NCI-H1436 treated with DMSO at 0.1 percent for 48 hours (cell line): ENCODE measurements at places on chromosomes 1 and 21.
A peak's percentile ranks its signal among the peaks of the same experiment; 100 is the strongest.

- no peak for DNase-seq
Measured at GRCh38 chr1:81121306-81121705, 679.4 kb upstream of the ADGRL2 start.

DNA sequence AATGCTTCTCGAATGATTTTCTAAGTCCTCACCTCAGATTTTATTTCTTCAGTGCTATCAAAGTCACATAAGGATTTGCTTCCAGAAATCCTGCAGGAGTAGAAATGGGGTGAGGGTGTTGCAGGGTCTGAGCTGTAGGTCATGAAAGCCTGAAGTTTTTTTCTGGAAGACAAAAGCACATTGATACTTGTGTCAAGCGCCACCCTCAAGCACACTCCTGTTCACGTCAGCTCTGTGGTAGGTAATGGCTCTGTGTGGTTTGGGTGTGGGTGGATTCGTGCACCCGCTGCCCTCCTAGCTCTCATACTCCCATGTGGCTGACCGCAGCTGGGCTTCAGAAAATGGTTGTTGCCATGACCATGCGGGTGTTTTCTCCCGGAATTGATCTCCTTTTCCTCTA is 39.9 kb downstream of the AKNAD1 start:
- no peak for DNase-seq

DNA sequence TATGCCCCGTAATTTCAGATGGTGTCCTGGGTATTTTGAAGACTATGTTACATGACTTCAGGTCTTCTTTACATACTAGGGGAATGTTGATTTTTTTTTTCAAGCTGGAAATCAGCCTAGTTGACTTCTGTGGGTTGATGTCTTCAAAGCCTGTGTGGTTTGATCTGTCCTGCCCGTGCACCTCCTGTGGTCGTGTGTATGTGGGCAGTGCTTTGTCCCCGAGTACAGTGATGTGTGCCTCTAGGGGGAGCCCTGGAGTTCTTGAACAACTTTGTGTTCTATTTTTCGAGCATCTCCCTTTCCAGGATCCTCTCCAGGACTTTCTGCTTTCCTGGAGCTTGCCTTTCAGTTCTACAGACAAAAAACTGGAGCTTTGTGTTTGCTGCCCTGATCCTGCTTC is 28.9 kb downstream of the OBSCN start:
- no peak for DNase-seq

DNA sequence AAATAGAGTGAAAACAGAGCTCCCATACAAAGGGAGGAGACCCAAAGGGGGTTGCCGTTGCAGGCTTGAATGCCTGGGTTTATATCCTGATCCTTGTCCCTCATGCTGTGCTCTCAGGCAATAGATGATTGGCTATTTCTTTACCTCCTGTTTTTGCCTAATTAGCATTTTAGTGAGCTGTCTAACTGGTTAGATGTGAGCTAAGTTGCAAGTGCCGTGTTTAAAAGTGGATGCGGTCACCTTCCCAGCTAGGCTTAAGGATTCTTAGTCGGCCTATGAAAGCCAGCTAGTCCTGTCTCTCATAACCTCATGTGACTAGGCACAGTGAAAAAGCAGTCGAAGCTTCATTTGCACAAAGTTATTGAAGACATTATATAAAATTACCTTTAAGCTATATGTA is 356.7 kb upstream of the TMPRSS15 start:
- no peak for DNase-seq

DNA sequence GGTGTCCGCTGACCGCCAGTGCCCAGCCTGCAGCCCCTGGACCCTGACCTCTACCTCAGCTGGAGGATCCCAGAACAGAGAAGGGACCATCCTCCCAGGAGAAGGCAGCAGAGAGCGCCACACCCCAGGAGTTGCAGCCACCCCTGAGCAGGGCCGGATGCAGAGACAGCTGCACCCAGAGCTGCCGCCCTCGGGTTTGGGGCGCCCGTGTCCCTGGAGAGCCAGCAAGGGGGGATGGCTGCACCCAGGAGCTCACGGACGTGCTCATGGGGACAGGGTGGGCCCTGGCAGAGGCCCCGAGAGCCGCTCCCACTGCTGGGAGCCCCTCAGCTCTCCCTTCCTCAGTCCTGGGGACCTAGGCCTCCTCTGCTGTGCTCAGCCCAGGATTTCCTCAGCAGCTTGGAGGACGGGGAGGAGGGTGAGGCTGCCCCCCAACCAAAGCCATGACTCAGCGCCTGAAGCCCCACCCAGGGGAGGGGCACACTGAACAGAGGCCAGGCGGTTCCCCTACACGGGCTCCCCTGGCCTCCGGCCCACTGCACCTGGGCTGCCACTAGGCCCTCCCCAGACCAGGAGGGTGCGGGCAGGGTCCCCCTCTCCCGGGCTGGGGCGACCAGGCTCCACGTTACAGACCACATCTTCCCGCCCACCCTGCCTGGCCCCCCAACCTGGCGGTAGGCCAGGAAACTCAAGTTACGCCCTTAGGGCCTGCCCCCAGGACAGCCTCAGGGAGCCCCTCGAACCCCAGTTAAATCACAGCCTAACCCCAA is 2.2 kb downstream of the ACAP3 start:
- peak; percentile 16 for DNase-seq

DNA sequence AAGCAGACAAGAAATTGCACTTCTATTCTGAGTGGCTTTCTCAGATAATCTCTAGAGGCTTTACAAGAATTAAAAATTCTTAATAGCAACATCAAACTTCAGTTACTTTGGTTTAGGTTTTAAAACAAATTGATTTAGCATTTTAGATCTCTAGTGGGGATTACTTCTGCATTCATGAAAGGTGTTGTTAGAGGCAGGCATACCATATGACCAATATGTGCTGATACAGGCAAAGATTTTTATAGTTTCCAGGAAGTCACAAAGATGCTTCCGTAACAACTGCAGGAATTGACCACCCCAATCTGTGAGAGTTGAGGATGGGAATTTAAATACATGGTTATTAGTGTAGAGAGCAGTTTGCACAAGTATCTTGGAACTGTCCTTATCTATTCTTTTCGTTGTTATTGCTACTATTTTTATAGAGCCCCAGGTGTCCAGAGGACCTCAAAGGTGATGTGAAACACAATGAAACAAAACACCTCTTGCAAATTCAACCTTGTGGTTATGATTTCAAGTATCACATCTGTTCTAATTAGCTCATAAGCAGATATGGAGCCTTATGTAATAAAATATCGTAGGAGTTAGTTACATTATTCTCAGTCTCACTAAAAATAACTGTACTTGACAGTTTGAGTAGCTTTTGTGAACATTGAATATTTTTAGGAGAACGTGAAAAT is 512.7 kb upstream of the ADGRL4 start:
- DNase-seq, result no peak

DNA sequence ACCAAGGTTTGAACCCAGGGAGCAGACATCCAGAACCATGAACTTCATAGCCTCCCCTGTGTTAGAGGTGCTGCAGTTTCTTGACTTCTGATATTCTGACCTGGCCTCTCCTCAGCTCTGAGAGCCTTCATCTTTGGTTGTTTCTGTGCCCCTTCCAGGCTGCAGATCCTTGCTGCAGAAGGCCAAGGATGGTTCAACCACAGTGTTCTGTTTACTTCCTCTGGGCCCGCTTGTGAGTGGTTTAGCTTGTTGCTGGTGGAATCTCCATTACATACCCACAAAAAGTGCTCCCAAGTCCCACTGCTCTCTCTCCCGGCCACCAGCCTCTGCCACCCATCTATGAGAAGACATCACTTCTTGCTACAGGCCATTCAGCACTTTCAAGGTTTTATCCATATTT is 9.0 kb upstream of the SLC2A7 start:
- no peak for DNase-seq

DNA sequence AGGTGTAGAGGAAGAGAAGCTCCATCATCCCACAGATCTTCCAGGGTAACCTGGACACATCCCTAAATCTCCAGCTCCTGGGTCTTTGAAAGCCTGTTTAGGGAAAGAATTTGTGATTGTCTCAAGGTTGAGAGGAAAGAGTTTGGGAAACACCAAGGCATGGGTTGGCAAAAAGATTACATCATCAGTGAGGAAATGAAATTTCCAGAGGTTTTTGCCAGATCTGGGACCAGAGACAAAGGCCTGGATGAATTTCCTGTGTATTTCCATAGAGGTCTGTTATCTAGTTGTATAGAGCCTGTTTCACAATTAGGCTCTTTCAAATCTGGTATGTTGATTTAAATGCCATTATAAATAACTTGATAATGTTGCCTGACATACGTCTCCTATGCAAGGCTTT is 82.3 kb downstream of the GPR89B start:
- no peak for DNase-seq

DNA sequence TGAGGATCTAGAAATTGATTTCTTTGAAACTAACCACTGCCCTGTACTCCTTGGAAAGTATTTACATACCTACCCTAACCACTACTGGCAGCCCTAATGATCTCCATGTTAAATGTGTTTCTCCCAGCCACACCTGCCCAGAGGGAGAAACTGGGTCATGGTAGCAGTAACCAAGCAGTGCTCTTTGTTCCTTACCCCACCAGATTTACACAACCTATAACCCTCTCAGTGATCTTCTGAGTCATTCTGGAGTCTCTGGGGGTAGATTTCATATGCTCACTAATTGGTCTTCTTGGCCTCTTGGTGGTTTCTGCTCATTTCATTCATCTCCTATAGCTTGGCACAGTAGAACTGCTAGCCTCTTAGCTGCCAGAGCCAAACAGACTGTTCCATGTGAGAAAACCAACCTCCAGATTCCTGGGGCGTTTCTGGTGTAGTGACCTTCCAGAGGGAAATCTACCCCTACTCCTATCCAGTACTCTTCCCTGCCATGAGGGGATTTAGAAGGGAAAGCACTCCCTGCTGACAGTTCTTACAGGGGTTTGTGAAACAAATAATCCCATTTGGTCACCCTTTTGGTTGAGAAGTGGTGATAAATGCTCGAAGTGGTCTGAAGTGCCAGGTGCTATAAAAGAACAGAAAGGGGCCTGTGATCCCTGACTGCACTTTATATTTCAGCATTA is 36.2 kb upstream of the LRIG2 start:
- DNase-seq, result no peak
